ENCODE measurements at places on chromosomes 2 and 18.

DNA sequence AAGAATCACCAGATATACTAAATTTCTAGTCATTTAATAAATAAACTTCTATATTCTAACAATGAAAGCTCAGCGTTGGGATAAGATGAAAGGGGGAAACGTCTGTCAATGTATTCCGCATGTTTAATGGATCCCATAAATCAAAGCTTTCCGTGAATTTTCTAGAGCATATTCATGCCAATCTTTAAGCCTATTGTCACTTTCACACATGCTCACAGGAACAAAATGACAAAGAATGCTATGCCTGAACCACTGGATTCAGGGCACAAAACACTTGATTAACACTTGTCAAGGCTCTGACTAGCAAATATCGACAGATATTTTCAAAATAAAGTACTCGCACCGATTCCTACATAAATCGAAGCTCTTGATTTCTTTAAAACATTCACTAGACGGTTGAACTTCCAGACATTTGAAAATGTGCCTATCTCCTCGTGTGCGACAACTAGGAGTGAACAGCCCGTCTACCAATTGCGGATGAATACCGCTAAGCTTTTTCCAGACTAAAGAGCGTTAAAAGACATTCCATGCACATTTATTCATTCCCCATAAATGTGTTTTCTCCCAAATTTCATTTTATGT, 1.8 kb downstream of the TLK1 start:
- no peak for DNase-seq

GRCh38 chr2:127576433-127577207, 41.1 kb downstream of the MYO7B start:
- DNase-seq: no peak

DNA sequence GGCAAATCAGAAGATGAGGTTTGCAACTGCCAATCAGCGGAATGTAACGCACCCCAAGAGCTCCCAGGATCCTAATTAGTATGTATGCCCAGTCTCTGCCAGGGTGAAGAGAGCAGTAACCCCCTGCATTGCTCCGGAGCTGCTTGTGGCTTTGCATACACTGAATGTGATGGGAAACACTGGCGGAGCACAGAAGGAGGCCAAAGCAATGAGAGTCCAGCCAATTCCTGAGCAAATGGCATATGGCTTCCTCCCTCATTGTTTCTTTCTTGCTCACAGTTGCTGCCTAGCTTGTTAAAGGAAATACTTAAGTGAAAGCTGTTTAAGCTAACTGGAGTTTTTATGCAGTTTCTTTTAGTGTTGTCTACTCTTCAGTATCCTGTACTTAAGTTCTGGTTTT, 343.5 kb upstream of the NT5C1B start:
- DNase-seq: no peak

DNA sequence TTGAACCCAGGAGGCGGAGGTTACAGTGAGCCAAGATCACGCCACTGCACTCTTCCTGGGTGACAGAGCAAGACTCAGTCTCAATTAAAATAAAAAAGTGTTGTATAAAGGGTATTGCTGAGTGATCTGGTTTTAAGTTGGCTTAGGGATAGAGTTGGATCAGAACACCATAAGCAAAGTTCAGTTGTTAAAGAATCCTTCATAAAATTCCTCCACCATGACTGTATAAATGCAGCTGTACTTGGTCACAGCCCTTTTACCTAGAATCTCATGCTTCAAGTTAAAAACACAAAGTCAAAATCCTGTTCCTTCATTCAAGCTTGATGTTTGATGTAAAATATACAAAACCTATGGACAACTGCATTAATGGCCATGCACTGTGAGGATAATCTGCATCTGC, 33.4 kb upstream of the PNO1 start:
- no peak for DNase-seq

- no peak for DNase-seq
Measured at GRCh38 chr2:229922449-229923386, at the start of gene FBXO36. FBXO36 (plus strand) TSS chr2:229922503; CDS start chr2:229922514, 11 bp downstream.

DNA sequence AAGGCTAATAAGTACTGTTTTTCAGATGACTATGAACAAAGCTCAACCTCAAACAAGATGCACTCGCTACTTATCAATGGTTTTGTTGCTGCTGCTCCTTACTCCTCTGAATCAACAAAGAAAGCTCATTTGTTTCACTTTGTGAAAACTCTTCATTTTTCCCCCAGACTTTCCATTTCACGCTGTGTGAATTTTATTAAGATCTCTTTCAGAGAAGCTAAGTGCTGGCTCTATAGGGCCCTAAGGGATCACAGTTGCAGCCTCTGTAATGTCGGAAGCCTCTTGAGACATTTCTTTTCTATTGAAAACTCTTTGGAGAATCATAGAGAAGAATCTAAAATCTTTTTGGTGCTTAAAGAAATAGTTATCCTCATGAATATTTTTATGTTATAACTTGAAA, 209.8 kb downstream of the CD226 start:
- no peak for DNase-seq

DNA sequence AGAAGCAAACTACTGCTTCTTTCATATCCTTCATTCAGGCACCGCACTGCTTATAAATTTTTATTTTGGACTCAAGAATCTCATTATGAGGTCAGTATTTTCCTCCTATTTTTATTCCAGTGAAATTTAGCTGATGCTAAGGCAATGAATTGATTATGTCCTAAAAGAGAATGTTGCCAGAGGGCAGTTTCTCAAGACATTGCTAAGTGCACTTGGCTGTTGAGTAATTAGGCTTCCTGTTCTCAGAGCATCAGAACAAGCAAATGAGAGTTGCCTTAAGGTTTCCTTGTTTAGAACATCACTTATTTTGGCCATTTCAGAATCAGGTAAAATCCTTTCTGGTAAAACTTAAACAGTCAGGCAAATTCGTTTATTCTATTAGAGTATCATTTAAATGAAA, 548.6 kb upstream of the ZEB2 start:
- no peak for DNase-seq

DNA sequence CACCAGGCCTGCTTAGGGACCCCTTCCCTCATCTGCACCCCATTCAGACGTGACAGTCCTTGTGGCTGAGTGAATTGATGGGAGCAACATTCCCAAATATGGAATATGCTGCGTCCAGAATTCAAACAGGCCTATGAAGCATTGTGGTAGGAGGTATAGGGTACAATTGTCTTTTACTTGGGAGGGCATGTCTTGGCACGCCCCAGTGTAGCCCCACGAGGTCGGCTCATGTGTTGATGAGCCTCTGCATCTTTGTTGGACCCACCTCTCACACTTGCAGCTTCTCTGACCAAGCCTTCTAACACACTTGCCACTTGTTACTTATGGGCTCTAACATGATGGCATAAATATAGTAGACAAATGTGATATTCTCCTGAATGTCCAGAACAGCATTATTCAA, 1.6 kb downstream of the TIMM21 start:
- no peak for DNase-seq

DNA sequence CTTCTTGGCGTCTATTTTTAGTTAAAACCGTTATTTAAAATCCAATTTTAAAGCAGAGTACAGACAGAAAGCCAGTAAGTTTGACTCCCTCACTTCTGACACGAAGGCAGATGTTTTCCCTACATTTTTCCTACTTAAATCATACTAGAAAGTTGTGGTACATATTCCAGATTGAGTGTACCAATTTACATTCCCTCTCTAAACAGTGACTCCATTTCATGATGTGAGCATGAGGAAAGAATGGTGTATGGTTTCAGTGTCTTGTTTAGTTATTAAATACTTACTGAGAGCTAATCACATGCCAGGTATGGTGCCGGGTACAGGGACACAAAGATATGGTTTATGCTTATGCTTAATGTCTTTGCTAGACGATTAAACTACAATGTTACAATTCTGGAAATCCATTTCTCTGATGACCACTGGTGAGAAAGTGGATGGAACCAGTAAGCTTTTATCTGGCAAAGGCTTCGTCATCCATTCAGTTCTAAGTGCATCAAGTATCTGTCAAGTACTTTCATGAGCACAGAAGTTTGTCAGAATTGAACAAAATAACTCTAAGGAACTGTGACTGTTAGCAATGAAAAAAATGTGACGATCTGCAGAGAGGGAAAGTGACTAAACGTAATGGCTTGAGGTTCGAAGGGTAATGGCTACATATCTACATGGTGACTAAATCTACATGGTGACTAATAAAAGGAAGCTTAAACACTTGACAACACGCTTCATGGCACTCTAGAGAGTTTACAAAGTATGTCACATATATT, 25.7 kb downstream of the MAP4K3 start:
- DNase-seq: peak; percentile 55

DNA sequence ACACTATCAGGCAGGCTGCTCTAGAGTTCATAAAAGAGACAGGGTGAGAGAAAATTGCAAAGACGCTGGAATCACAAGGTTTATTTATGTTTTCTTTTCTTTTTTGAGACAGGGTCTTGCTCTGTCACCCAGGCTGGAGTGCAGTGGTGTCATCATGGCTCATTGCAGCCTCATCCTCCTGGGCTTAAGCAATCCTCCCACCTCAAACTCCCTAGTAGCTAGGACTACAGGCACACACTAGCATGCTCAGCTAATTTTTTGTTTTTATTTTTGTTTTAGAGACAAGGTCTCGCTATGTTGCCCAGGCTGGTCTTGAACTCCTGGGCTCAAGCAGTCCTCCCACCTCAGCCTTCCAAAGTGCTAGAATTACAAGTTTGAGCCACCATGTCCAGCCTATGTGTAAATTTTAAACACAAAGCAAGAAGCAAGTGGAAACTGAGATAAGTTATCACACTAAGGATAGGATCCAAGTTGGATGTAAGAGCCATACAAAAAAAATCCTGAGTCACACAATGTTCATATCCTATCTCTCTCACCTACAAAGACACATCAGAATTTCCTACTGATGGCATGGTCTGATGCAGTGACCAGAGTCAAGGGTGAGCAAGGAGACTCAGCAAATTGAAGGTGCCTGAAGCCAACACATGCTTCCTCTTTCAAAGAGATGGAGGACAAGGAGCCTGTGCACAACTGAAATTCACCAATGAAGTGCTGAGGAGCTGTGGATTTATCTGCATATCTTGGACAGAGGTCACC, 31.4 kb downstream of the MYL12B start:
- DNase-seq: no peak

- no peak for DNase-seq
Measured at GRCh38 chr2:234816056-234816455, 135.8 kb upstream of the SH3BP4 start.

DNA sequence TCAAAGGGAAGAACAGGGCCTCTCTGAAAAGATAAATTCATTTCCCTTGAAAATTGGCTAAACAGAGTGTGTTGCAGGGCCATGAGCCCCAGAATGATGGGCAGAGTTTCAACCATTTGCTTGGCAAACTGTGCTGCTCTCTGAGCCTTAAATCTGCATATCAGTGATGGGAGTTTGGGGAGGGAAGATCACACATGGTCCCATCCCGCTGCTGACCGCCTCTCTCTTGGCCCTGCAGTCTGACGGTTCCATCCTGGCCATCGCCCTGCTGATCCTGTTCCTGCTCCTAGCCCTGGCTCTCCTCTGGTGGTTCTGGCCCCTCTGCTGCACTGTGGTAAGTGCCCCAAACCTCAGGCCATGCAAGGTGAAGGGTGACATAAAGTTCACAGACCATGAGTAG, 139.0 kb downstream of the ANTXR1 start:
- no peak for DNase-seq

DNA sequence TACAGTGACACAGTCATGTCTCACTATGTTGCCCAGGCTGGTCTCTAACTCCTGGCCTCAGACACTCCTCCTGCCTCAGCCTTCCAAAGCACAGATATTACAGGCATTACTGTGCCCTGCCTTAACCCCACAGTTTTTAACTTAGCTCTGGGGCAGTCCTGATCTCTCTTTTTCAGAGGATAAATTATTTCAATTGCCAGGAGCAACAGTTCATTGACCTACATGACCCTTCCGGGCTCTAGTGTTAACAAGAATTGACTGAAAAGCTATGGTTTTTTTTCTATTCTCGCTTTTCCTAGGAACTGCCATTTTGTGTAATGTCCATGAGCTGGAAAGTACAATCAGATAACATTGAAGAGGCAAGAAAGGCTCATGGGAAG, 92.8 kb downstream of the HNRNPLL start:
- no peak for DNase-seq

- DNase-seq: no peak
Measured at GRCh38 chr2:1664698-1665097, 79.6 kb downstream of the PXDN start.

DNA sequence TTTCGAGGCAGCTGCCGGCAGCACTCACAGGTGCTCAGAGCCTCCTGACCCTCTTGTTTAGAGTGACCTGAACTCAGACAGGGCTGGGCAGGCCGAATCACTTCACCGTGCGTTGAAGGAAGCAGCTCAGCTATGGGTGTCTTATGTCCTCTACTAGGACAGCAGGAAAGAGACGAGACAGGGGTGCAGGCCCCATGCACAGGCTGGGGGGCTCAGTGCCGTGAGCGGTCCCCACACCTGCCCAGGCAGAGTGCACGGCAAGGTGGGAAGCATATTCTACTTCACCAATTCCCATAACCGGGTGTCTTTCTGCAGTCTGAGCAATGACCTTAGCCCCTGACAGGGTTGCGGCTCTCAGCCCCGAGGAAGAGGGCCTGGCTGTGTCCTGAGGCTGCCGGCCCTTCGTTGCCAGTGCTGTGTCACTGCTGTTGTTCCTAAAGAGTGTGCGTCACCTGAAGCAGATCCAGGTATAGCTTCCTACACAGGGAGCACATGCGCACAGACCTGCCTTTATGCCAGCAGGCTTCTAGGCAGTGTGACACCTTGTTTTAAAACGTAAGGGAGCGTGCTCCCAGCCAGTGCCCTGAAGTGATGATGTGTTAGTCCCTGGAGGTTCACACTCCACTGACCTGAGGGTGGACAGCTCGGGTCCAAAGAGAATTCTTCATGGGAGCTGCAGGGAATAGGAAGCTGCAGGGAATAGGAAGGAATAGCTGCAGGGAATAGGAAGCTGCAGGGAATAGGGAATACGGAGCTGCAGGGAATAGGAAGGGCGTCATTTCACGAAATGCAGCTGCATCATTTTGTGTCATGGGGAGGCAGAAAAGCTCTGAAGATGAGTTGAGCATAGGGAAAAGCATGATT, 207.9 kb upstream of the SALL3 start:
- no peak for DNase-seq

- no peak for DNase-seq
Measured at GRCh38 chr2:50346629-50347357, 685.1 kb downstream of the NRXN1 start.

- DNase-seq: no peak
Measured at GRCh38 chr18:26869640-26870039, 4.1 kb upstream of the AQP4 start.

- DNase-seq: no peak
Measured at GRCh38 chr2:56132138-56132537, 51.7 kb upstream of the CCDC85A start.

DNA sequence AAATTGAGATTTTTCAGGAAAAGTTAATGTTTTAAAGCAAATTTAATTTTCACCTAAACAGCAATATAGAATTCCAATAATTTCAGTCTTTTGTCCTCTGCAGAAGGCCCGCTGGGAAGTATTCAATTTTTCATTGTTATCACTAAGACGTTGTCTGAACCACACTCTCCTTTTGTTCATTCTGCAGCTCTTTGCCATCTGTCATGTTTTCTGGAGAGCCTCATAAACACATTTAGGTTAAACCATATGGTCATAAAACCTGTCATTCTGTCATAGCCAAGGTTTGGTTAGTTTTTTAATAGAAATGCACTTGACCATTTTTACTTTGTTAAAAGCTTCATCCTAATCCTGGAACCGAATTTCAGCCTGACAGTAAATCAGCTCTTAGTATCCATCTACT, 54.0 kb upstream of the PGAP1 start:
- no peak for DNase-seq

- DNase-seq: no peak
Measured at GRCh38 chr2:53880756-53881155, 21.0 kb upstream of the GPR75 start.

Measured in retinal pigment epithelial cell (primary cell).